Mesenteric fat pad (tissue), 1 donor: ENCODE measurements at places on chromosomes 6 and 20. TPM values are rescaled to one million over a fixed set of nuclear protein-coding genes. Genes with fewer than 3 reads are reported as not detected.

The PDE7B gene
- total RNA-seq, result 5.4 TPM

GRCh38 chr6:152136449-152136825, 329.0 kb downstream of the ESR1 start:
- no peak for DNase-seq

The FAM217A gene
- total RNA-seq, result not detected

The CLPSL2 gene
- not detected for total RNA-seq

GRCh38 chr20:6702144-6702543, 65.3 kb upstream of the BMP2 start:
- DNase-seq, result no peak

DNA sequence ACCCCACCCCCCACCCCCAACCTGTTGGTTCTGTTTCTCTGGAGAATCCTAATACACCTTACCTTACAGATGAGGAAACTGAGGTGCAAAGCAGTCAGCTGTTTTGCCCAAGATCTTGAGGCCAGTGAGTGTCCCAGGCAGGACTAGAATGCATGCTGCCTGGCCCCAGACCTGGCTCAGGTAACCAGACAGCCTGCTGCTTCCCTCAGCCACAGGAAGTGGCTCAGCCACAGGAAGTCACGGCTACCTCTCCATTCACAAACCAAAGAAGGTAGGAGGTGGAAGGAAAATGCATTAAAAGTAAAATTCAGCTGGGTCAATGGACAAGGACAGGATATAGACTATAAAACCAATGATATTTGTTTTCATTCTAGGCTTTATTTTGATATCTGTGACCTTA, 517.6 kb downstream of the CD83 start:
- no peak for DNase-seq
